ENCODE measurements at places on chromosomes 1 and 21. TPM values are rescaled to one million over a fixed set of nuclear protein-coding genes. Genes with fewer than 3 reads are reported as not detected.

Gene ACTL8
- total RNA-seq, result 0.98 TPM

Gene PGLYRP3
- not detected for total RNA-seq

Gene CYP4A22
- total RNA-seq, result not detected

Gene KCNJ6
- 0.03 TPM for total RNA-seq

Gene SLC30A2
- not detected for total RNA-seq

Gene CCDC30
- total RNA-seq, result 0.82 TPM

Gene FCRL4
- total RNA-seq, result not detected

Gene NUP210L
- not detected for total RNA-seq

Gene EEIG2
- total RNA-seq, result 4.7 TPM

Gene IVL
- 0.08 TPM for total RNA-seq

Gene ZSWIM5
- 0.11 TPM for total RNA-seq

Gene RNF186
- total RNA-seq, result not detected

Gene RGS16
- total RNA-seq, result 11.6 TPM

Gene GCSAML
- total RNA-seq, result not detected

Gene TRIM58
- 12.9 TPM for total RNA-seq

Gene LMX1A
- total RNA-seq, result not detected

Gene EPS15
- 34.8 TPM for total RNA-seq

Gene ALX3
- total RNA-seq, result not detected

Gene MTARC1
- 0.16 TPM for total RNA-seq

Gene PIGC
- 28.7 TPM for total RNA-seq

Gene C1QB
- total RNA-seq, result not detected

Gene NUDT4B
- 35.3 TPM for total RNA-seq

Gene ATP13A2
- total RNA-seq, result 58.1 TPM

Gene INKA2
- 4.0 TPM for total RNA-seq

Gene PLXNA2
- 6.7 TPM for total RNA-seq

All from A375 (cell line).